Stimulated activated CD4-positive, alpha-beta T cell treated with anti-CD3 and anti-CD28 coated beads, Interleukin-15, amount 100 ng/mL, for 24 hours (primary cell): ENCODE measurements at places on chromosomes 4 and X.

DNA sequence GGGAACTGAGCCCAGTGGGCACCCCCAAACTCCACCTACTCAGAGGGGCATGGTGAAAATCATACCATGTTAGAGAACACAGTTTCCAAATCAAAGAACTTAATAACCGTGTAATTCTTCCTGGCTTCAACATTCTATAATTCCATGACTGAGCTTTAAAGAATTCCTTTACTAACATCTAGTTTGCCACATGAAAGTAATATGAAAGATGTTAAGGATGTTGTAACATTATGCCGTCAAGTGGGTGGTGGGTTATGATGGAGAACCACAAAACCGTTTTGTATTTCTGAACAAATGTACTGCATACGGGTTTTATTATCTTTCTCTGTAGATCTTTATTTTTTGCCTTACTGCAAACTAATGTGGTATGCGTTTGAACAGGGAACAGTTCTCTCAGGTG lies 549.0 kb upstream of the MAGEB2 start:
- no peak for DNase-seq

DNA sequence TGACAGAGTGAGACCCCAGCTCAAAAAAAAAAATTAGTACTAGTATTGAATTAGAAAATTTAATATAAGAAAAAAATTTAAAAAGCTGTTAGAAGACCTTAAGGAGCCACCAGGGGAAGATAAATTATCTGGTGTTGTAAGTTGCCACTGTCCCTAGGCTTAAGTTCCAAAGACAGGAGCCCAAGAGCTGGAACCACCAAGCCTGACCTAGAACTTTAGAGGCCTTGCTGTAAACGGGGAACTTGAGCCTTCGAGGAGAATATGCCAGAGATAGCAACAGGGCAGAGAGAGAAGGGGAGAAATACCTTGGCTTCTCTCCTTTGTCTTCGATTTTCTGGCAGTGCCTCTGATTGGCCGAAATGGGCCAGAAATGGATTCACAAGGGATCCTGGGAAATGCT lies 8.9 kb downstream of the USP53 start:
- DNase-seq = no peak

- DNase-seq = peak; percentile 8
Observed at GRCh38 chrX:149074398-149074797, 430.7 kb downstream of the IDS start.

- DNase-seq = no peak
Observed at GRCh38 chrX:71930298-71930697, 19.7 kb downstream of the NHSL2 start.

DNA sequence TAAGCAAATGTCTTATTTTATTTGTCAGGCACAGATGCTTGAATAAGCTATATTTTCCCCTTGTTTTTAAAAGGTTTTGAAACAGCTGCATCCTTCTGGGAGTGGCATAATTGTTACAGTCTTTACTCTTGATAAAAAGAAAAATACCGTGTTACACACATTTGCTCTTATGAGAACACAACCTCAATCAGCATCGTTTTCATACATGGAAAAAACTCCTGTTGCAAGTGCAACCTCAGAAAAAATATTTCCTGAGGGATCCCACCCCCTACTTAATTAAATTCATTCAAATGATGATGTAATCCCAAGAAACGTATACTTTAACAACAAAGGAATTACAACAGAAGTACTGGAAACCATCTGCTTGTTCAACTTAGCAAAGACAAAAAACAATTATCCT lies 58.6 kb downstream of the SMAD1 start:
- DNase-seq = no peak

GRCh38 chr4:138005486-138005885 lies 236.7 kb downstream of the SLC7A11 start:
- no peak for DNase-seq

- no peak for DNase-seq
Observed at GRCh38 chr4:99715286-99715685, 57.7 kb upstream of the C4orf54 start.

GRCh38 chr4:38574559-38575333 lies 89.3 kb upstream of the KLF3 start:
- no peak for DNase-seq

DNA sequence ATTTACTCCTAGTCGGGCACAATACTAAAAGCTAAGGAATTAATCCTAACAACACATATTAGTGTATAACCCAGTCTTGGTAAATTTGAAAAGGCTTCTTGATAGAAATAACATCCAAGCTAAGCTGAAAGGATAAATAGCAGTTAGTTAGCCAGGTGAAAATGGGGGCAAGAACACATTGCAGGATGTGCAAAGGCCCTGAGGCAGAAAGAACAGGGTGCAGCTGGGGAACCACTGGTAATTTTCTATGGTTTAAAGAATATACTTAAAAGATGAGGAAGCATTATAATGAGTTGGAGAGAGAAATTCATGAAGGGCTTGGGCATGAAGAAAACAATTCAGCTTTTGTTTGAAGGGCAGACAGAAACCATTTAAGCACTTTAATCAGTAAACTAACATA lies 689.0 kb downstream of the ADGRL3 start:
- DNase-seq = no peak

- DNase-seq = no peak
Observed at GRCh38 chr4:24137671-24138601, 248.1 kb upstream of the PPARGC1A start.

GRCh38 chr4:89099034-89099433 lies 12.3 kb upstream of the TIGD2 start:
- no peak for DNase-seq

DNA sequence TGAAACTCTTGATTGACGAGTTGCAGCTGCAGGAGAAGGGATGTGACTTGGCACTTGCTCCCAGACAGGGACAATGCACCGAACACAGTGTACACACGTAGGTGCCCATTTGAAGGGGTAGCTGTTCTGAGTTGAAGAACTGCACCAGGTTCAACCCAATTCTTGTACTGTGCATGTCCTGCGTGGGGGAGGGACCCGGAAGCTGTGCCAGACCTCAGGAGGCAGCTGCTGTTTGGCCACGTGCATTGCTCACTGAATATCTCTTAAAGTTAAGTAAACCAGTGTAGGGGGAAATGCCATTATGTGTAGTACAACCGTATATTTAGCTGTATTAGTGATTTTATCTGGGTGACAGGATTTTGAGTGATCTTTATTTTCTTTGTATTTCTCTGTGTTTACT lies 12.0 kb upstream of the RBBP7 start:
- DNase-seq = peak; percentile 16

DNA sequence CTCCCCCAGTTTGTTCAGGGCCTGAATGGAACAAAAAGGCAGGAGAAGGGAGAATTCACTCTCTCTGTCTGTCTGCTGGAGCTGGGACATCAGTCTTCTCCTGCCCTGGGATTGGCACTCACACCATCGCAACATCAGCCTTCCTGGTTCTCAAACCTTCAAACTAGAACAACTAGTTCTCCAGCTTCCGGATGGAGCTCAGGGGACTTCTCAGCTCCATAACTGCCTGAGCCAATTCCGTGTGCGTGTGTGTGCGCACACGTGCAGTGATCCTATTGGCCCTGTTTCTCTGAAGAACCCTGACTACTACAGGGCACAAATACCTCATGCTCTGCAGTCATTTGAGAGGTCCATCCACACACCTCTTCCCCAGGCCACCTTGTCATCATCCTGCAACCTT lies 18.7 kb upstream of the MAN2B2 start:
- DNase-seq = no peak

DNA sequence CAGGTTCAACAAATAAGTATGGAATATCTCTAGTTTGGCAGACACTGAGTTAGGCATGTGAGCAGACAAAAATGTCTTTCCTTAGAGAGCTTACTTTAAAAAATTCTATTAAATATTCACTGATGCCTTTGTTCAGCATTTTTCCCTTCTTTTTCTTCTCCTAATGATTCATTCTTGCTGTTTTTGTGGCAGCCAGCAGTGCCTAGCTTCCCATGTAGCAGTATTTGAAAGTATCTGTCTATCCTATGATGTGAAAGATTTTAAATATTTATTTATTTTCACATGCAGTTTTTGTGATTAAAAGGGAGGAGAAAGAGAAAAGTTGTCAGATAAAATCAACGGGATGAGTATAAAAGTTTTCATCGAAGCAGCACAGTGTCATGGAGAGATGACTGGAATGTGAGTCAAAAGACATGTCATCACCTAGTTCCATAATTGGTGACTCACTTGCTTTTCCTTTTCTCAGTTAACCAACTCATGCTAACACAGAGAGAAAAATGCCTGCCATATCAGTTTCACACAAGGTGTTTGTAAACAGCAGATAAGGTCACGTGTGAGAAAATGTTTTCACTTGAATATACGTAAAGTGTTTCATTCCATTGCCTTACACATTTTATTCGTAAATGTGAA lies 69.8 kb downstream of the BMPR1B start:
- no peak for DNase-seq

DNA sequence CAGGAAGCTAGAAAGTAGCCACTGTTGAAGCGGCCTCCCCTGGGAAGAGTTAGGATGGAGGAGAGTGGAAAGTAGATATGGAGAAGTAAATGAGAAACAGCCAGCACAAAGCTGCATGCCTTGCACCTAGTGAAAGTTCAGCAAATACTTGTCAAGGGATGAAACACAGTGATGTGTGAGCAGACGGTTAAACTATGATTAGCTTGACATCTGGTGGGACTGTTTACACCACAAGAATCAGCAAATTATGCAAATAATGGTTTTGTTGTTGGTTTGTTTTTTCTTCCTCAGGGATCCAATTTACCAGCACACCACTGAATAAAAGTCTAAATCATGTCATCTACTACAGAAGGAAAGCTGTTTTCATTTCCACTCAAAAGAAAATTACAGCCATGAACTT lies 87.1 kb downstream of the CORIN start:
- no peak for DNase-seq

- no peak for DNase-seq
Observed at GRCh38 chr4:102139132-102139573, 206.1 kb downstream of the SLC39A8 start.

DNA sequence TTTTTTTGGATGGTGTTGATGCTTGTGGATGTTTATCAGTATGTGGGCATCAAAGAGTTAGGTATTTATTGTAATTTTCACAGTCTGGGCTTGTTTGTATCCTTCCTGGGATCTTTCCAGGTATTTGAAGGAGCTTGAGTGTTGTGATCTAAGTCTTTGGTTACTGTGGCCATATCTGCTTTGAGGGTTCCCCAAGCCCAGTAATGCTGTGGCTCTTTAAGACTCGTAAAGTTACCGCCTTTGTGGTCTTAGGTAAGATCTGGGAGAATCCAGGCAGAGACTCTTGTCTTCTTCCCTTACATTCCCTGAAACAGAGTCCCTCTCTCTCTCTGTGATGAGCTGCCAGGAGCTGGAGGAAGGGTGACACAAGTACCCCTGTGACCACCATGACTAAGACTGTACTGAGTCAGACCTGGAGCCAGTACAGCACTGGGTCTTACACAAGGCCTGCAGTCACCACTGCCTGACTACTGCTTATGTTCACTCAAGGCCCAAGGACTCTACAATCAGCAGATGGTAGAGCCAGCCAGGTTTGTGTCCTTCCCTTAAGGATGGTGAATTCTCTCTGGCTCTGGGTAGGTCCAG lies 62.2 kb downstream of the FMR1NB start:
- no peak for DNase-seq

- no peak for DNase-seq
Observed at GRCh38 chrX:69142788-69143469, 22.3 kb downstream of the PJA1 start.

DNA sequence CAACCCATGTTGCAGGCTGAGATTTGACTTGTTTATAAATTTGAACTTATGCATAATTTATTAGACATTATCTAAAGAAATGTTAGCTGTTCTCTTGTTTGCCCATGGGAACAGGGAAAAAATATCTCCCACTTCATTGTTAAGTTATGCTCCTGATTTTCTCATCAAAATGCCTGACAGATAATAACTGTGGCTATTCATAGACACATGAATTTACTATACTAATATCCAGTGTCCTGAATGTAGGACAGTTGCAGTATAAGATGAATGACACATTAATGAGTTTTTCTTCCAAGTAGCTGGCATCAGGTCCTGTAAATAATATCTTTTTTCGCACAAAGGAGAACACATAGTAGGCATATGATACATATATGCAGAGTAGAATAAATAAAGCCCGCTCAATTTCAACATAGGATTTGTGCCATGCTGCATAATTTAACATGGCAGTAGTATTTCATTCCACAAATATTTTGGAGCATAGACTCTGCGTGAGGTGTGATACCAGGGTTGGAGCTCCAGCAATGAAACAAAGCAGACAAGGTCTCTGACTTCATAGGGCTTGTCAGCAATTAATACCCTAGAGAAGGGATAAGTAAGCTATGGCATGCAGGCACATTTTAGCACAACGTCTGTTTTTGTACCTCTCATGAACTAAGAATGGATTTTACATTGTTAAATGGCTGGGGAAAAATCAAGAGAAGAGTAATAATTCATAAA lies 40.4 kb upstream of the DDX53 start:
- DNase-seq = no peak

- no peak for DNase-seq
Observed at GRCh38 chrX:68842351-68842750, 13.5 kb downstream of the EFNB1 start.

DNA sequence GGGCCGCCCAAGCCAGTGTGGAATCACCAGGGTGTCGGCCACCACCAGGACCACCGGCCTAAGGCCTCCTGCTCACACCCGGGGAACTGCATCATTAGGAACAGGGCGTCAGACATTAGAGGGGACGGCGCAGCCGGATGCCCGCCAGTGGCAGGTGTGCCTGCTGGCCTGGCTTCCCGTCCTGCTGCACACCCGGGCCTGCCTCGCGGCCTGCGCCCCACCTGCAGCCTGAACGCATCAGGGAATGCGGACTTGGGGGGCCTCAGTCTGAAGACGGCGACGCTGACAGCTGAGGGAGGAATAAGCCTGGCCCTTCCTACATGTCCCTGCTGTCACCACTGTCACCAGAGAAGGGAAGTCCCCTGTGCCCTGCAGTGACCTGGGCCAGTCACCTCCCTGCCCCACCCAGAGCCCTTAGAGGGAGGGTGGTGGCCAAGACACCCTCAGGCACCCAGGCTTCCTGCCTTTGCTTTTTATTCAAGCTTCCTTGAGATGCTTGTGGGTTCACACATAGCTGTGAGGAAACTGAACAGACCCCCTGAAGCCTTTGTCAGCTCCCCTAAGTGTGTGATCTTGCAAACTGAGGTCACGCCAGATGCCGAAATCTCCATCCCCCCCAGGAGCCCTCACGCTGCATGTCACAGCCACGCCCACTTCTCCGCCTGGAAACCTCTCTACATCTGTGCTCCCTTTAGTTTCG lies 3.2 kb downstream of the DGKQ start:
- DNase-seq = no peak

DNA sequence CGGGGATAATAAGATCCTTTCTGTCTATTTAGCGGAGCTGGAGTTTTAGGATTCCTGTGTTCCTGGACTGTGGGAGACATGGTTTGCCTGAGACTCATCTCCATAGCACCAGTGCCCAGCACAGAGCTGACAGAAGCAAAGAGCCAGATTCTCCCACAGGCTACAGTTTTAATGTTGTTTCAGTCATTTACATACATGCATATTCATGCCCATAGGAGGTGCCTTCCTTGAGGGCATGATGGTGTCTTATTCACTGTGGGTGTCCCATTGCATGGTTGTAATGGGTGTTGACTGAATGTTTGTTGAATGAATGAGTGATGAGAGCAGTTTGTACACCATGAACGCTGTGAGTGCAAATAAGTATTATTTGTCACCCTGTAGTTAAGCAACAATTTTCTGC lies 260.6 kb downstream of the EVC2 start:
- DNase-seq = no peak
